ENCODE measurements at places on chromosomes 4 and X. TPM values are rescaled to one million over a fixed set of nuclear protein-coding genes. Genes with fewer than 3 reads are reported as not detected.

PDE6B gene
- total RNA-seq: not detected

UVSSA gene
- total RNA-seq: 26.3 TPM

- no peak for DNase-seq
These were observed 173.9 kb downstream of the CHIC2 start for GRCh38 chr4:53890461-53890860.

GRCh38 chr4:123621072-123621705, 224.6 kb downstream of the SPRY1 start:
- no peak for DNase-seq

- no peak for DNase-seq
These were observed 745.8 kb upstream of the GALNTL6 start for GRCh38 chr4:171067422-171067821.
